Fibroblast of mammary gland (primary cell): ENCODE measurements at places on chromosomes 3 and 15.

- no peak for DNase-seq
Observed at GRCh38 chr3:118755253-118755801, 279.3 kb downstream of the IGSF11 start.

DNA sequence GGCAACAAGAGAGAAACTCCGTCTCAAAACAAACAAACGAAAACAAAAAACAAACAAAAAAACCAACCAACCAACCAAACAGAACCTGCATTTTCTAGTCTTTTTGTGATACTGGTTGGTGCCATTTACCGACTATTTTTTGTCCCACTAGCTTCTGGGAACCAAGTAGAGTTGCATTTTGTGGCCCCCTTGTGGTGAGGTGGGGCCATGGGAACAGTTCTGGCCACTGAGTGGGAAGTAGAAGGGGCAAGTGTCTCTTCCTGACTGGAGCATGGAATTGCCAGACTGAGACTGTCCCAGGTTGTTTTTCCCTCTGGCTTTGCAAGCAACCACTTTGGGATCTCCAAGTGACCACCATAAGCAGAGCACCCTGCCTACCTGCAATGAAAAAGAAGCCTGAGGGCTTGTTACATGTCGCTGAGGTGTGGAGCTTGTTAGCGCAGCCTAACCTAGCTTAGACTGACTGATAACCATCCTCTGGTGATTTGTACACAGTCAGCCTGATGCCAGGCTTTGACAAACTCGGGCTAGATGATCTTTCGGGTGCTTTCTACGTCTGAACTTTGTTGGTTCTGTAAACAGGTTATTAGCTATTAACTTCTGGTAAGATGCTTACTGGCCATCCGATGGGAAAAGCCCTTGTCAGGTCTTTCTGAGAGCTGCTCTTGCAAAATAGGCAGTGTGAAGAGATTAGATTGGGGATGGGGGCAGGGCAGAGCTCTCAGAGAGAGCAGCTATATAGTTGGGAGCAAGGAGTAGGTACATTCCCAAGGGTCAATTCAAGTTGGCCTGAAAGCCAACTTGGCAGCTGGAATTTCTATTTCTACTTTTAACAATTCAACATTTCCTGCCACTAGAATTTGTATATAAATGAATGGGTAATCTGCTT, 172.2 kb downstream of the SSR3 start:
- DNase-seq = peak; percentile 45

GRCh38 chr3:188091746-188092145, 62.2 kb upstream of the LPP start:
- DNase-seq = no peak

- DNase-seq = no peak
Observed at GRCh38 chr3:24810881-24811280, 316.2 kb upstream of the THRB start.

GRCh38 chr3:51390246-51391074, 625 bp upstream of the RBM15B start:
- DNase-seq = no peak

DNA sequence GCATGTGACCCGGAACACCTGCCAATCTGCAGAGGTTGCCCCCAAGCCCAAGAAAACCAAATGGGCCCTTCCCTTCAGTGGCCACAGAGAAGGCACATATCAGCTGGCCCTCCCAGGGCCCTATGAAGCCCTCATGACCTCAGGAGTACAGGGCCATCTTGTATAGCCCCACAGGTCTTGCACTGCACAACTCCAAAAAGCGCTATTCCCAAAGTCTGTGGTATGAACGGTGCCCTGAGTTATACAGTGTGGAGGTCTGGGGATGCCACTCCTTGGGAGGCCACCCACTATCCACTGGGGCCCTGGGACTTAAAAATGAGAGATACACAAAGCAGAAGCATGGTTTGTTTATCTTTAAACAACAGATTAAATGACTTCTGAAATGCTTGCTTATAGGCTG, 61.5 kb downstream of the CAPN7 start:
- no peak for DNase-seq

DNA sequence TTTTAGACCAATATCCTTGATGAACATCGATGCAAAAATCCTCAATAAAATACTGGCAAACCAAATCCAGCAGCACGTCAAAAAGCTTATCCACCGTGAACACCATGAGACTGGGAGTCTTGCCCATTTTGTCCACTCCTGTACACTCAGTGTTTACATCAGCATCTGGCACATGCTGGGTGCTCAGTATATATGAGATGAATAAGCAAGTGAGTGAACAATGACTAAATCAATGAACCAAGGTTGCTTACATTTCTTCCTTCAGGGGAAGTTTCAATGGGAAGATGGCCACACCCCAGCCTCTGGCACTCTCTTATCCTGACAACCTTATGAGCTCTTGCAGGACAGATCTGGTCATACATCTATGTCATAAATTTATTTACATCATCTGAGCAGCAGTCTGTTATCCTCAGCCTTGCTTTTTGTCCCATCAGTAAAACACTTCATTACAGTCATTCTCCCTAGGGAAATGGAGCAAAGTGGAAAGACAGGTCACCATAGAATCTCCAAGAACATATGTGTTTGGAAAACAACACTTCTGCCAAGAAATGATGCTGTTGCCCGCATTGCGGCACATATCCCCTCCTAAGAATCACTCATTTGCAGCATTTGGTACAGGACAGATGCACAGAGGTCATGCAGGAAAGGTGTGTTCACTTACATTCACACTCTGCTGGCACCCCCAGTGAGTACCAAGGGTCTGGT, 171.8 kb upstream of the EIF1B start:
- peak; percentile 95 for DNase-seq

DNA sequence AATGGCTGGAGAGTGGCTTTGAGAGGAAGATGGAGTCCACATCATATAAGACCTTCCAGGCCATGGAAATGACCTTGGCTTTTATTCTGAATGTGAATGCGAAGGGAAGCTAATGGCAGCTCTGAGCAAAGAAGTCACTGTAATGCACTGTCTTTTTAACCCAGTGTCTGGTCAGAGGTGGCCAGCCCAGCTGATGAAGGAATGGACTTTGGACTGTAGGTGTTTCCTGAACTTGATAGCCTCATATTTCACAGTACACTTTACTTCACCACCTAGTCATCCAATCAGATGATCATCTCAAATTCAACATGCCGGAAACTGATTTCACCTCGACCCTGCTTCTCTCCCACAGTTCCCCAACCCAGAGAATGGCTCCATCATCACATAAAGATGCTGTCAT, 33.4 kb downstream of the DCLK3 start:
- DNase-seq = no peak

DNA sequence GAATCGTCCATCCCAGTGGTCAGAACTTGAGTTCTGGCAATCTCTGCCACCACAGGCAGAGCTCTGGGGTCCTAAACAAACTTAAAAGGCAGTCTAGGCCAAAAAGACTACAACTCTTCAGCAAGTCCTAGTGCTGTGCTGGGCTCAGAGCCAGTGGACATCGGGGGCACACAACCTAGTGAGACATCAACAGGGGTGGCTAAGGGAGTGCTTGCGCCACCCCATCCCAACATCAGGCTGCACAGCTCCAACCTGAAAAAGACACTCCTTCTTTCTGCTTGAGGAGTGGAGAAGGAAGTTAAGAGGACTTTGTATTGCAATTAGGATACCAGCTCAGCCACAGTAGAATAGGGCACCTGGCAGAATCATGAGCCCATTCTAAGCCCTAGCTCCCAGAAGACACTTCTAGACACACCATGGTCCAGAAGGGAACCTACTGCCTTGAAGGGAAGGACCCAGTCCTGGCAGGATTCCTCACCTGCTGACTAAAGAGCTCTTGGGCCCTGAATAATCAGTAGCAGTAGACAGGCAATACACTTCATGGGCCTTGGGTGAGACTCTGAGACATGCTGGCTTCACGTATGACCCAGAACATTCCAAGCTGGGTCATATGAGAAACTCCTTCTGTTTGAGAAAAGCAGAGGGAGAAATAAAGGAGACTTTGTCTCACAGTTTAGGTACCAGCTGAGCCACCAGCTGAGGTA, 72.0 kb downstream of the TFDP2 start:
- no peak for DNase-seq

DNA sequence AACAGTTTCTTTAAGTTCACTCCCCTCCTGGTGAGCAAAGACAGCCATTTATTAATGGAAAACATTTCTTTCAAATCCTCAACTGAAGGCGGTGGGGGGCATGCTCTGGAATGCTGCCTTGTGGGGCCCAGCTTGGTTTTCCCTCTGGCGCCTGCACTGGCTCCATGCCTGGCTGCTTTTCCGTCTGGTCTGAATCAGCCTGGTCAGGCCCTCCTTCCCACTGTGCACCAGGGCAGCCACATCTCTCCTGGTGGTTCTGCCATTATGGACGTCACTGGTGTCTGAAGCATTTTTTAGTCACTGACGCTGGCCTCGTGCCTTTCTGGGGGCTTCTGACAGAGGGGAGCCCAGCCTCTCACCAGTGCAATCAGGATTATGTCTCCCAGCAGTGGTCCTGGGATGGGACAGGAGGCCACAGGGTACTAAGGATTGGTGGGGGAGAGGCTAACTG, 57.6 kb upstream of the APEH start:
- peak; percentile 26 for DNase-seq

- DNase-seq = no peak
Observed at GRCh38 chr3:49034650-49035049, 5.5 kb upstream of the IMPDH2 start.

DNA sequence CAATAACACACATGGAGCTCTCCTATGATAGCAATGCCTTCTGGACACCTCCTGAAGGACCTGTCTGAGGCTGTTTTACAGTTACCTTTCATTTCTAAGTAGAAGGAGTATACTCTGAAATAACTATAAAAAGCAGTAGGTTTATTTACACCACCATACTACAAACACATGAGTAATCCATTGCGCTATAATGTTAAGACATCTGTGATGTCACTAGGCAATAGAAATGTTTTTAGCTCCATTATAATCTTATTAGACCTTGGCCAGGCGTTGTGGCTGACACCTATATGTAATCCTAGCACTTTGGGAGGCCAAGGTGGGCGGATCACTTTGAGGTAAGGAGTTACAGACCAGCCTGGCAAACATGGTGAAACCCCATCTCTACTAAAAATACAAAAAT, 24.7 kb downstream of the PXK start:
- no peak for DNase-seq

DNA sequence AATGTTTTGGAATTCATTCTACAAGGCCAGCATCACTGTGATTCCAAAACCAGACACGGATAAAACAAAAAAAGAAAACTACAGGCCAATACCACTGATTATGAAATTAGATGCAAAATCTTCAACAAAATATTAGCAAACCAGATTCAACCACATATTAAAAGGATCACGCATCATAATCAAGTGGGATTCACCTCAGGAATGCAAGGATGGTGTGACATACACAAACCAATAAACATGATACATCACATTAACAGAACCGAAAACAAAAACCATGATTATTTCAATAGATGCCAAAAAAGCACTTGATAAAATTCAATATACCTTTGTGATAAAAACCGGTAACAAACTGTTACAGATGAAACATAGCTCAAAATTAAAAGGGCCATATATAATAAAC, 48.9 kb downstream of the DLG1 start:
- no peak for DNase-seq

- no peak for DNase-seq
Observed at GRCh38 chr15:70602834-70603560, 160.4 kb downstream of the UACA start.

GRCh38 chr15:67018441-67018840, 47.0 kb upstream of the SMAD3 start:
- DNase-seq = no peak

DNA sequence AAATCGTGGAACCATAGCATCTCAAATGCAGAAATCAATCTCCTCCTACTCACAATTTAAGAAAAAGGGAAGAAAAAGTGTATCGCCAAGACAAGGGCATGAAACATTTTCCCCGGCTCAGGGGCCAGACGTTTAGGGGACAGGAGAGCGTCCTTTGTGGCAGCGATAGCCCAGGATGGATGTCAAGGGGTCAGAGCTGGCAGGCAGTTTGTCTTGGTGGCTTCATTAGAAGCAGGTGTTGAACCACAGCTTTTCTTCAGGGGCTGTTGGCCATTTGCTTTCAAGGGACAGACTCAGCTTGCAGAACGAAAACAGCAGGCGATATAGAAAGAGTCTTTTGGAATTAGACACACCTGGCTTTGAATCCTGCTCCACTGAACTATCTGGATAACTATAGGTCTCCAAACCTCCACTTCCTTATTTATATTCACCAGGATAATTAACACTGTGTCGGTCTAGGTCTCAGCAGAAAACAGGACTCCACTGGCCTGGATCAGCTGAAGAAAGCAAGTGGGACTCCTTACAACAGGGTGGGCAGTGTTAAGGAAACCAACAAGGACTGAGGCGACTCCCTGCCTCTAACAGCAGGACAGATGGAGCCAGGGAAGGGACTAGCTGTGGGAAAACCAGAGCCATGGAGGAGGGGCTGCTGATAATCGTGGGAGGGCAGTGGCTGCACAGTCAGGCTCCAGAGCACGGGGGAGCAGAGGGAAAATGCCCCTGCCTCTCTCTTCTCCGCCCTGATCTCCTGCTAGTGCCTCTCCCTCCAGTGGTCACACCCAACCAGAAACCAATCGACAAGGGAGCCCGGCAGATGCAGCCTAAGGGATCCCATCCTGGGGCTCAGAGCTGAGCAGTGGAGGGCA, 123.6 kb downstream of the LIPC start:
- DNase-seq = no peak

GRCh38 chr15:65210770-65211481, at the start of gene CILP:
CILP (minus strand) TSS chr15:65211473; CDS start chr15:65209755, 1,718 bp downstream.
- DNase-seq = no peak

DNA sequence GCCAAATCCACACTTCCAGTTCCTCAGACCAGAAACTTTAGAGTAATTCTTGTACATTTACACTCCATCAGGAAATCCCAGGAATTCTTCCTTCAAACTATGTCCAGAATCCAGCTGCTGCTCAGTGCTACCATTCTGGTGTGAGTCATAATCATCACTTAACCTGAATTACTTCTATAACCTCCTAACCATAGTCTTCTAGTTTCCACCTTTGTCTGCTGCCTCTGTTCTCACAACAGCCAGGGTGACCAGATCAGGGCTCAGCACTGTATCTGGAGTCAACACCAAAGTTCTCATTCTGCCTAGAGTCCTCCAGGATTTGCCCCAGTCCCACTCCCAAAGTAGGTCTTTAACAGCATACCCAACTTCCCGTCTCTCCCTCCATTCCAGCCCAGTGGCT, 3.4 kb downstream of the CLDND1 start:
- DNase-seq = no peak

DNA sequence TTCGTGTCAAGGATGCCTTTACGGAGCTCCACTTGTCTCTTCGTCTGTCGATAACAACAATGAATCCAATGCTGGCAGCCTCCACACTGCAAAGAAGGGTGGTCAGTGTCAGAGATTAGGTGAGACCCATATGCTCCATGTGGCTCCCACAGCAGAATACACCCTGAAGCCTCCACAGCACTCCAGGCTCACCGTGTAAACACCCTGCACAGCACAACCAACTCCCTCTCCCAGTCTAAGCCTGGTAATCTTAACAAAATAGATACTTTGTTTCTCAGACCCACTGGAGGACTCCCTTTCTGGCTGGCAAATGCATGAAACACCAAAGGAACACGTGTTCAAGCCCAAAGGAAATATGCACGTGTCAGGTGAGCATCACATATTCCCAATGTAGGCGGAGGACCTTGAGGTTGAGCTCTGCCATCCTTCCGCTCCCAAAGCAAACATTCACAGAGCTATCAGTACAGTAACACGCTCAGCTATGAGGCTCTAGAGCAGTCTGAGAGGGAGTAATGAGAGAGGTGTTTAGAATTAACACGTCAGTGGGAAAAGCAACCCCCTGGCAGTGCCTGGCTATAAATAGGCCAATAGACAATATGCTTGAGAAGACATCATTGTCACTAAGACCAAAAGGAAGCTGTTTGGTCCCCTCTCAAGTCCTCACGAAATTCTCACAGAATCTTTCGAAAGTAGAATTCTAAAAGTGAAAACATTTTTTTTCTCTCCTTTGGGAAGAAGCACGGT, 86.7 kb downstream of the MCF2L2 start:
- no peak for DNase-seq

- DNase-seq = peak; percentile 42
Observed at GRCh38 chr3:58150810-58151199, 60.0 kb downstream of the DNASE1L3 start.
